ENCODE measurements at places on chromosomes 1 and 21.

DNA sequence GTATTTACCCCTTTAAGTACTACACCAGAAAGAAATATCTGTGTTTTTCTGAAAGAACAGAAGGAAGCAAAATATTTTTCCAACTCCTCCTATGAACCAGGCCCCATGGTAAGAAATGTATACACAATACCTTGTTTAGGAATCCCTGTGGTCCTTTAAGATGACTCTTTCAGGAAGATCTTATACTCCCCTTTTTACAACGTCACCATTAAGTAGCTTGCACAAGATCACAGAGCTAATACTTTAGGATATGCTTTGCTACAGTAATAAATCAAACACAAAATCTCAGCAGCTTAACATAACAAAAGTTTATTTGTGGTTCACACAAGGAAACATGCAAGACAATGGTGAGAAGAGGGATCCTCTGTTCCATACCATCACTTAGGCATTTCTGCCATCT is 8.8 kb upstream of the LAMB3 start:
- DNase-seq = no peak

- no peak for DNase-seq
Observed at GRCh38 chr1:247345881-247346280, 14.2 kb upstream of the ZNF496 start.

DNA sequence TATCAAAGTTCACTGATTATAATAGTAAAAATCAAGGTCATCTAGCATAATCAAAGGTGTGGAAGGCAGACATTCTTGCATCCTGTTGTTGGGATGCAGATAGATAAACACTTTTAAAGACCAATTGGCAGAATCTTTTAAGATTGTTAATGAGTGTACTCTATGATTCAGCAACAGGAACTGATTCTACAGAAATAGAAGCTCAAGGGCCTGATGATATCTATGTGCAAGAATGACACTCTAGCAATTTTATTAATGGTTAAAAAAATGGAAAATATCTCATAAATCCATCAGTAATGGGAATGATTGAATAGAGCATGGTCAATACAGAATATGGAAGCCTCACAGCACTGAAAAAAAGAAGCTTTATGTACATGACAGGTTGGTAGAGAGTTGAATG is 2.2 kb upstream of the ATP1A4 start:
- DNase-seq = no peak

DNA sequence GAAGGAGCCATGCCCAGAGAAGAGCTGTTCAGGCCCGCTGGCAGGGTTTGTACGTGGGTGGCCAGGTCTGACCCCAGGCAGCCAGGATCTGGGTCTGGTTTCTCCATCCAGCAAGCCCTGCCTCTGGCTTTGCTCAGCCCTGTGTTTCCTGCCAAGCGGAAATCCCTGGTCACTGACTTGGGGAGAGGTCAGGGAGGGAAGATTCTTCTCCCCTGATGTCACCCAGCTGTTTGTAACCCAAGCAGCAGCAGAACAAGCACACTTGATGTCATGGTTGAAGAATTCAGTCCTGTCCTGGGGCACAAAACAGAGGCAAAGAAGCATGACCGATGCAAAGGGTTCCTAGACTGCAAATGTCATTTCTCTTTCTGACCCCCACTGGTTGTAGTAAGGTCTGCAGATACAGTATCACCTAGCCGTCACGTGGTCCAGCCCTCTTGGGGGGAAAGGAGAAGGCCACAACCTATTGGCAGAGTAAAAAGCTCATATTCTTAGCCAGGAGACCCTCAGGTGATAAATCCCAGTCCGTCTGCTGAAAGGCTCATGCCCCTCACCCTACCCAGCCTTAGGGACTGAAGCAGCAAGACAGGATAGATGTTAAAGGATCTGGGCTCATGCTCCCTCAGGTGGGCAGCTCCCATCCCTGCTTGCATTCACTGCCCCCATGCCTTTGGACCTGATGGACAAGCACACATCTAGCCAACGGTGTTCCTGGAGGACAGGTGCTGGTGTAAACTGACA is 120.9 kb downstream of the SYT2 start:
- peak; percentile 96 for DNase-seq

- DNase-seq = no peak
Observed at GRCh38 chr21:28872218-28872617, 120.5 kb downstream of the LTN1 start.

DNA sequence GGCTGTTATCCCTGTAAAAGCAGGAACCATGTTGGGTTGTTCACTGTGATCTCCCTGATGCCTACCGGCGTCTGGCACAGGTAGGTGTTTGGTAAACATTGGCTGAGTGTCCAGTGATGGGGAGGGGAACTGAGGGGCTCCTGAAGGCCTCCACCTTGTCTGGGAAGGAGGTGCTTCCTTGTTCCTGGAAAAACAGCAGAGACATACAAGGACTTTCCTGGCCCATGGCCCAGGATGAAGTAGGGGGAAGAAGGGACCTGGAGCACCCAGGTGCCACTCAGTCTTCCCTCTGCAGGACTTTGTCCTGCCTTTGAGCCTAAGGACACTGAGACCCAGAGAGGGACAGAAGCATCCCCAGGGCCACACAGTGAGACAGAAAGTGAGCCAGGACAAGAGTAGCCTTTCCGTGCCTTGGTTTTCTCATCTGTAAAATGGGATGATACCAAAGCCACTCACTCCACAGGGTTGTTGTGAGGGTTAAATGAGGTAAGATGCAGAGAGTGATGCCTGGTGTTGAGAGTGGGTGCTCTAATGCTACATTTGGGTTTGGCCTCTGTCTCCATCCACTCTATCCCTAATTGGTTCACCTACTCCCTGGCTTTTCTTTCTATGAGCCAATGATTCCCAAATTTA is 6.1 kb upstream of the HEYL start:
- no peak for DNase-seq

GRCh38 chr1:53552146-53552861 is 93.1 kb downstream of the DMRTB1 start:
- DNase-seq = no peak

- no peak for DNase-seq
Observed at GRCh38 chr1:155947292-155947691, 5.9 kb downstream of the RXFP4 start.

DNA sequence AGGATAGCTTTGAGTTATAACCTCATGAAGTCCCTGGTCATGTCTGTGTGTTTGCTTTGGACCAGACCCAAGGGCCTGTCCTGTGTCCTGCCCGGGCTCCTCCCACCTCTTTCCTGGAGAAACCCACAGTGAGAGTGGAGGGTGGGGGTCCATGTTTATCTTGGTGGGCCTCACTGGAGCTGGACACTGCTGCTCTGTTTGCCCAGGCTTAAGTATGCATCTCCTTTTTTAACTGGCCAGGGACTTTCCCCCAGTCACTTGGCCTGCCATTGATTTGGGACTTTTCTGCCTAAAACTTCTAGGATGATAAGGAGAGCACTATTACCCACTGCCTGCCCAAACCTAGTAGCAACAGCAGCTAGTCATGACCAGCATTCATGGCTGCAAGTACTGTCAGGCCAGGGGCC is 49.8 kb downstream of the DDR2 start:
- DNase-seq = no peak

DNA sequence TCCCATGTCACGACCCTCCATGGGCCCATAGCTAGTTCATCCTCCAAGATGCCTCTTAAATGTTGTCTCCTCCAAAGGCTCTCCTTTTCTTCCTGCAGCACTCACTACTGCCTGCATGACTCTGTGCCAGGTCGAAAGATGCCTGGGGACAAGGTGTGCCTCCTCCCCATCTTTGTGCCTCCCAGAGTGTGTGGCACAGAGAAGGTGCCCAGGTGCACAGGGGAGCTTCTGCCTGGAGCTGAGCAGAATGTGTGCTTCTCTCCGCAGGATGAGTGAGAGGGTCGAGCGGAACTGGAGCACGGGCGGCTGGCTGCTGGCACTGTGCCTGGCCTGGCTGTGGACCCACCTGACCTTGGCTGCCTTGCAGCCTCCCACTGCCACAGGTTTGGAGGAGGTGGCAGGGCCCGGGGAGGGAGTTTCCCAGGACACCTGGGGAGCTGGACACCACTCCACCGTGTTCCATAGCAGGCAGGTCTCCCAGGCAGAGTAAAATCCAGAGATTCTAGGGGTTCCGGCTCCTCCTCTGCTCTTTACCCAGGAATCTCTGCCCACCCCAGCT is 6.9 kb upstream of the PPM1J start:
- no peak for DNase-seq

DNA sequence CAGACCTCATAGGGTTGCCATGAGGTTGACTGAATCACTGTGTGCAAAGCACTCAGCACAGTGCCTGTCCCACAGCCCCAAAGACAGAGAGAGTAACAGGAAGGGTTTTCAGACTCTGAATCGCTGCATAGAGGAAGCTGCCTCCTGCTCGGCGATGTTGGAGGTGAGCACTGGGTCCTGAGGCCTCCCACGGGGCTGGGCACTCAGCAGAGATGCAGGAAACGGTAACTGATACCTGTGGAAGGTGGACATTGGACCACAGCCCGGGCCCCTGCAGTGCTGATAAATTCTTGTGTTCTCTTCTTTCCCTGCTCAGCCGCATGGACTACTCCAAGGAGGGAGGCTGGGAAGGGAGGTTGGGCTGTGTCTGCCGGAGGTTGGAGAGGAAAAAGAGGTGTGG is 389.7 kb downstream of the PTPRU start:
- no peak for DNase-seq

DNA sequence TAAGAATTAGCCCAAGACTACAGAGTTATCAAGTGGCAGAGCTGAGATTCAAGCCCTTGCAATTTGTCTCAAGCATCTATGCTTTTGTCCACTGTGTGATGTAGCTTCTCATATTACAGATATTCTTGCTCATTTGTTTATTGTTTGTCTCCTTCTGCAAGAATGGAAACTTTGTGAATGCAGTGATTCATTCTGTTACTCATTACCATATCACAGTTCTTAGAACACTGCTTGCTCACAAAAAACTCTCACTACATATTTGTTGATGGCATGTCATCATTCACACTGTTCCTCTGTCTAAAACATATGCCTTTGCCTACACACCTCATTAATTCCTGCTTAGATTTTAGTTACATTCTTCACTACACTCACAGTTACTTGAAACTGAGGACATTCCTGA is 1198.9 kb downstream of the PLA2G4A start:
- DNase-seq = peak; percentile 62

- DNase-seq = no peak
Observed at GRCh38 chr1:225434046-225434445, 6.2 kb upstream of the LBR start.

DNA sequence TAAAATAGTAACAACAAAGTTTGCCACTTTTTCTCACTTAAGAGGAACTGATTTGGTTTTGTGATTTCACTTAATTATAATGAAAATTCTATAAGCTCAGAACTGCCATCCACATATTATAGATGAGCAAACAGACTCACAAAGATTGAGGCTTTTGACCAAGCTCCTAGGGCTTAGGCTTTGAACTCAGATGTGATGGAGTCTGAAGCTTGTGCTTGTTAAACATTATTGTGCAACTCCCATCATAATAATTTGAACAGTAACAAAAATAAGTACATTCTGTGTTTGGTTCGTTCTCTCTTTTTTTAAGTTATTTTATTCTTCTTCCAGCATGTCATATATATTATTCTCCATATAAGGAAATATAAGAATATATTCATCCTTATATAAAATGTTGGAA is 403.4 kb downstream of the PTPRC start:
- DNase-seq = no peak

GRCh38 chr1:244414543-244414942 is 37.2 kb downstream of the ADSS2 start:
- no peak for DNase-seq

- DNase-seq = no peak
Observed at GRCh38 chr21:36613059-36613458, 85.9 kb upstream of the SIM2 start.

- no peak for DNase-seq
Observed at GRCh38 chr1:6909857-6910256, 124.6 kb downstream of the CAMTA1 start.

DNA sequence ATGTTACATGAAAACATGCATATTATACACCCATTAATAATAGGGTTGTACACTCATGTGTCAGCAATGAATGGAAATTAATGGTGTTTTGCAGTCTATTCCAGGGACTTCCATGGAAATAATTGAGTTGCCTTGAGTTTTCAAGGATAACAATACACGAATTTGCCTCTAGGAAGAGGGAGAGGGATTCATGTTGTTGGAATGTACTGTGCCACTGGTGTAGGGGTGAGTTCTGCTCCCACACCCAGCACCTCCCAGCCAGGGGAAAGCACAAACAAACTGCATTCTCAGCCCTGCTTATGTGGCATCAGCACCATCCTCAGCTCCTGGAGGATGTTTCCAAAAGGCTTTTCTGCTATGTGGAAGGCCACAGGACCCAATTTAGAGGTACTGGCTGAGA is 57.8 kb downstream of the BCAR3 start:
- peak; percentile 77 for DNase-seq

- no peak for DNase-seq
Observed at GRCh38 chr1:47655521-47656300, 217.9 kb downstream of the FOXD2 start.

- DNase-seq = no peak
Observed at GRCh38 chr1:169414952-169415351, 12.3 kb downstream of the CCDC181 start.

DNA sequence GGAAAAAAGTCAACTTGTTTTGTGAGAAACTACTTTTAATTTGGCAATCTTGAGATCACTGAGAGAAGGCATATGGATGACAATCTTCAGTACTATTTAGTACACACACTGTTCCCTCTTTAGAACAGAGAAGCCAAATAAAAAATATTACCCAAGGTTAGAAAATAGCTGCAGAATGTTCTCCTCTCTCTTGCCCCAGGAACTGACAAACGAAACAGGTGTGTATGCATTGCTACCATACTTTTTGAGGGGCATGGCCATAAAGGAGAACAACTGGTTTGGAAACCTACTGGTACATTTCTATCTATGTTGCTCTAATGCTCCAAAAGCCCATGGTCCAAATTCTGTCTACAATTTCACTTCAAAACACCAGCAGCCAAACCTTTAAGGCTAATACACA is 5.7 kb downstream of the TOR1AIP2 start:
- DNase-seq = no peak

DNA sequence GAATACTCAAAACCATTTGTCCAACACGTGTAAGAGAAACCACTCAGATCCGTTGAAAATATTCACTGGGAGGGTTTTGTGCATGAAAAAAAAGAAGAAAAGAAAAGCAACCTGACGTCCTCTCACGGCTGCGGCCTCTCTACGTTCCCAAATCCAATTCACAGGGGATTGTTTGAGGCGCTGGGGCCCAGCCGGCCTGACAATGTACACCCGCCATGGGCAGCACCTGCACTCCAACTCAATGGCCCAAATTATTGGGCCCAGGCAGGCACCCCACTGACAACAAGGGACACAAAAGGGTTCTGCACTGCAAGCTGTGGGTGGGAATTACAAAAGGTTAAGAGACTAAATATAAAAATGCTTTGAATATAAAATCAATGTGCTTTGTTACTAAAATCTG is 41.5 kb downstream of the MORN1 start:
- DNase-seq = no peak

DNA sequence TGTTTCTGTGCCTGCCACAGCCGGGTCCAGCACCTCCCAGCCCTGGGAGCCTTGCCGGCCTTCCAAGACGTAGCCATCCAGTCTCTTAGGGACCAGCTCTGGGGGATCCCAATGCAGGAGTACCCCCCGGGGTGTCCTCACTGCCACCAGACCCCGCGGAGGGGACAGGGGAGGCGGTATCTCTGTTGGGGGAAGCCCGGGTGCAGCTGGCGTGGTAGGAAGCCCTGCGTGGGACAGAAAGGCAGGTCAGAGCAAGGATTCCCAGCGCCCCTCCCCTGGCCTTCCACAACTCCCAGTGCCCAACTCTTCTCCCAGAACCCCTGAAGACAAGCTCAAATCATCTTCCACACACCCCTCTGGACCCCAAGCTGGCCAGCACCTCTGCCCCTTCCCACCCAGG is 4.9 kb upstream of the TAGLN2 start:
- no peak for DNase-seq
